Activated T-helper 1 cell treated with Interleukin-2 at 50 U/mL for 16 hours (primary cell): ENCODE measurements at places on chromosomes 7 and 10.

DNA sequence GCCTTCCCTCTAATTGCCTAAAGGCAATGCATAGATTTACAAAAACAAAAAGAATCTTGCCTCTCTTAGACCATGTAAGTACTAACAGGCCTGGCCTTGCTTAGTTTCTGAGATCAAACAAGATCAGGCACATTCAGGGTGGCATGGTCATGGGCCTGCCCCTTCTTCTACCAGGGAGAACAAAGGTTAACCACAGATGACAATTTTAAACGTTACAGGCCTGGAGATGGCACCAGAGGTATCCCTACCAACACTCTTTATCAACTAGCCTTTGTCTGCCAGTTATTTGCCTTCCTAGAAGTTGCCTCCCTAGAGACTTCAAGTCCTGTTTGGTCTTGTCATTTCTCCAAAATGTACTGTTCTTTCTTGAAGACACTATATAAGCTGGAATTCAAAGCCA lies 252.6 kb downstream of the DOCK4 start:
- DNase-seq: no peak

DNA sequence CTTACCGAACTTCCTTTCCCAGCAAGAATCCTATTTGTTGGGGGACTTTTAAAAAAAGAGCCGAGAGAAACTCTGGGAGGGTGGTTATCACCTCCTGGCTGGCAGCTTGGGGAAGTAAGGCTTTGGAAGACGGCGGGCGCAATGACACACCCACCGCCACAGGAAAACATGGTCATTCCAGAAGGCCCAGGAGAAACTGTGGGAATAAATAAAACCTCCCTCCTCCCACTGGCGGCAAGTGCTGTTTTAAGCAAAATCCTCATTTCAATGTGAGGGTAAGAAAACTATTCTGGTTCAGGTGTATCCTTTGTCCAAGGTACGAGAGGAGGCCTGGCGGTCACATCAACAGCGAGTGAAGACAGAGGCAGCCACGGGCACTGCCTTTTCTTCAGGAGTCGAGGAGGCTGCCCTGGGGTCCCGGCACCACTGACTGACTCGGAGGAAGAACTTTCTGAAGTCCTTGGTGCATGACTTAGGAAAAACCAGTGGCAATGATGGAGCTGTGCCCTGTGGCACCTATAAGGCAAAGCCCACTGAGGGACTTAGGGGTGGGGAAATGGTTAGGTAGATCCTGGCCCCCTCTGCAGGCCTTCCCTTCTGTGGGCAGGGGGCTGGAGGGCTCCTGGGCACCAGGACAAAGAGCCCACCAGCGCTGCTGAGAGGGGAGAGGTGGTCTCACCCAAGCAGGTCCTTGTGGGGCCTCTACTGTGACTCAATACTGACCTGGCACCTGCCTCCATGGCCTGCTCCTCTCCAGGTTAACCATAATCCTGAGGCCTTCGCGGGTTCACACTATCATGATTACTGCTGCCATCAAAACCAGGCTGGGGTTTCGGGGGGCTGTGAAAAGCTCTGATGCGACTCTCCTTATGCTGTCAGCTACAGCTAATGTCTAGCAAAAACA lies 21.4 kb downstream of the DNAJB12 start:
- no peak for DNase-seq

DNA sequence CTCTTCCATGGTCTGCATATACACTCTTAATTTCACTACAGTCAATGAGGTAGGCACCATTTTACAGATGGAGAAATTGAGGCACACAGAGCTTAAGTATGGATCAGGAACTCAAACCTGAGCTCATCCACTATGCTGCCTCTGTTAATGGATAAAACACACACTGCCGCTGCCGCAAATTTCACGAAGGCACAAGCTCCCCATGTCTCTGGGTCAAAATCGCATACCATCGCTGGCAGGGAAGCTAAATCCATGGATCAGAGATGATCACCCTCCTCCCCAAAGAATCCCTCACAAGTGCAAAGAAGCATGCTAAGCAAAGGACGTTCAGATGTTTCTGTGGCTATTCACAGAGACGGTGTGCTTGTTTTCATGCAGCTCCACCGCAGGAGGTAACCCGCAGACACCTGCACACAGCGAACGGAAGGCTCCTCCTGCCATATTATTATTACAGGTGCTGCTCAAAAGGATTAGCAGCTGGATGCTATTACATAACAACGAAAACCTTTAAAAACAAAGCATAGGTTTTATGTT lies 109.3 kb downstream of the UBE2H start:
- no peak for DNase-seq

DNA sequence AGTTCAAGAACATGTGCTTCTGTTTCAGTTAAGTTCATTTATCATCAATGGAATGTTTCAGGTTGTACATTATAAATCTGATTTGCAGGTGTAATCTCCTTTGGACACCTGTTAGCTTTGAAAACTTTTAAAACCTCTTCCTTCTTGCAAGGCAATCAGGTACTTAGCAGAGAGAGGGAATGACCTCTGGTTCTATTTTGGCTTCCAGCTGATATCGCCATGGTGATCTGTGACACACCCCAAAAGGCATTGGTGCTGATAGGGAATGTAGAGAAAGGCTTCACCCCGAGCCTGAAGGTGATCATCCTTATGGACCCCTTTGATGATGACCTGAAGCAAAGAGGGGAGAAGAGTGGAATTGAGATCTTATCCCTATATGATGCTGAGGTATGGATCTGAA lies 35.4 kb downstream of the ACSL5 start:
- no peak for DNase-seq
